Activated T-helper 1 cell treated with Interleukin-2 at 50 U/mL for 16 hours (primary cell): ENCODE measurements at places on chromosomes 13 and 19.

GRCh38 chr13:90397503-90397902 lies 950.0 kb upstream of the MIR17HG start:
- no peak for DNase-seq

DNA sequence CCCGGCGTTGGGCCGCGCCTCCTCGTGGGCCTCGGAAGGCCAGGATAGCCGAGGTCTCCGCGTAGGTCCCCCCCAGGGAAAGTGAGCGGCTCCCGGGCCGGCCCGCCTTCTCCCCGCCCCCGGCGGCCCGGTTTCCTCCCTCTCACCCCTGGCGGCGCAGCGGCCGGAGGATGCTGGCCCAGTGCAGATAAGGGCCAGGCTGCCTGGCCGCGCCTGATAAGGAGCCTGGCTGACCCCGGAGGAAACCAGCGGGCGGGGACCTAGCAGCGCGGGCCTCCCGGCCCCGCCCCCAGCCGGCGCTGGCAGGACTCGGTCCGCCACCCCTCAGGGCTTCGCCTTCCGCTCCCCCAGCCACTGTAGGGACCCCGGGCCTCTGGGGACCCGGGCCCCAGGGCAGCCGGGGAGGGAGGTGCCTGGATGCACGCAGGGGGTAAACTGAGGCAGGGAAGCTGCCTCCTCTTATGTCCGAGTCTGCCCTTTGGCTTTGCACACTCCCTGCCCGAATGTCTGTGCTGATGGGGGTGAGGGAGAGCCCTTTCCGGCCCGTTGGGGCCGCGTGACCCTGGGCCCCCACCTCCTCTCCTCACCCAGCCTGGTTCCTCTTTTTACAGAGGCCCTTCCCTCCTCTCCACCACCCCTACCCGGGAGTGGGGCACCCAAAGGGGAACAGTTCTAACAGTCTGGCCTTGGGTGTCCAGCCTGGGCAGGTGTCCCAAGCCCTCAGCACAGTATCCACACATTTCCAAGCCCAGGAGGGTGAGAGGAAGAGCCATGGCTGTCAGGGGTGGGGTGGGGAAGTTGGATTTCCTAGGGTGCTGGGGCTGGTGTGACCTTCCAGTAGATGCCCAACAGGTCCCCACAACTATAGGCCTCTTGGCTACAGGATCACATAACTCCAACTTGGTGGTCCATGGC lies at the start of gene LYL1:
TSS of gene LYL1 (minus strand) at position 193 of the 915 bp plus-strand sequence. CDS start 1,687 bp downstream, outside the sequence.
- DNase-seq, result no peak

- no peak for DNase-seq
Measured at GRCh38 chr19:5097331-5097930, 128.5 kb downstream of the KDM4B start.

DNA sequence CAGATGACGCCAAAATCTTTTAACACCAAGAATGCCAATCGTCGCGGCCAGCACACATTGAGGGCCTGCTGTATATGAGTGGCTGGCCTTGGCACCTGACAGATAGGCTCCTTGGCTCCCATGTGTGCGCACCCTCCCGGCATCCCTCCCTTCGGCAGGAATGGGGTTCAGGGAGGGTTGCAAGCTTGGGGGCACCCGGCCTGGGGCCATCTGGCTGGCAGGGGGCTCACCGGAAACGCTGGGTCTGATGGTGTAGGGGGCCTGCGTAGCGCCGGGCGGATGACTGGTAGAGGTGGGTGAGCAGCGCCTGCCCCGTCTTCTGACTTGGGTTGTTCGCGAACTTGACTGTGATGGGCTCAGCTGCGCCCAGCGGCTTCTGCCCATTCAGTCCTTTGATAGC lies 22.4 kb downstream of the PRKCSH start:
- no peak for DNase-seq

- DNase-seq, result no peak
Measured at GRCh38 chr19:38830039-38830733, 1.4 kb downstream of the ECH1 start.

GRCh38 chr19:51552996-51553725 lies 17.9 kb upstream of the ZNF175 start:
- no peak for DNase-seq

DNA sequence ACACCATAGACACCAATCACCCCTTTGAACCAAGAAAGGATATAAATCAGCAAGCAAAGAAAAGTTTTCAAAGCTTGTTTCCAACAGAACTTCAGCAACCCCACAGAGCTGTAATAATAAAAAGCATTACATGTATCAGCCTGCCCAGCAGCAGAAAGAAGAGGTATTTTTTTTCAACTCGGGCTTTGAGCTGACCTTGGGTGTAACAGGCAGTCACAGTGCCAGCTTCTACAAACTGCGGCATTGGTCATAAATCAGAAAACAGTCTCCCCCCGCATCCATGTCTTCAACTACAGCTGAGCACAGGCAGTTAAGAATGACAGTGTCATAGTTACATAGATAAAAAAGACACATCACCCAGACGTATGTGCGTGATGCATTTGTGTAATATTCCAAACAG lies 671.0 kb upstream of the SLITRK1 start:
- DNase-seq, result no peak

- no peak for DNase-seq
Measured at GRCh38 chr13:76461484-76461883, 424.7 kb downstream of the KCTD12 start.
